ENCODE measurements at places on chromosomes 5 and 9.

GRCh38 chr9:3508521-3509291 lies 17.1 kb downstream of the RFX3 start:
- DNase-seq = no peak

- no peak for DNase-seq
Measured at GRCh38 chr9:76692458-76693129, 71.6 kb upstream of the PCA3 start.

- DNase-seq = no peak
Measured at GRCh38 chr9:97903177-97903576, 19.1 kb downstream of the TRMO start.

- DNase-seq = no peak
Measured at GRCh38 chr9:88721025-88721424, 186.0 kb downstream of the NXNL2 start.

DNA sequence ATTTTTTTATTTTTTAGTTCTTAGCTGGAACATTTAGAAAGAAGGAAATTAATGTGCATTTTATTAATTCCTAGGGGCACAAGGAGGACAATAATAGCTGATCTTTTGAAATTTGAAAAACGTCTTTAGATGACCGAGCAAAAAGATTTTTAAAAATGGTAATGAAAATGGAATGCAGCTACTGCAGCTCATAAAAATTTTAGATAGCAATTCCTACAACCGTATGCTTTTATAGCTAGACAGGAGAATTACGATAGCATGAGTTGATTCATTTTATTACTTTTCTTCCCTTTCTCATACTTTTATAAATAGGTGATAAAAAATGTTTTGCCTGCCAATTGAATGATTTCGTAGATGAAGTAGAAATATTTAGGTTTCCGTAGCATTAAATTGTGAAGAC lies 13.7 kb upstream of the RUFY1 start:
- DNase-seq = no peak

GRCh38 chr5:10671041-10672008 lies 89.7 kb downstream of the DAP start:
- no peak for DNase-seq

DNA sequence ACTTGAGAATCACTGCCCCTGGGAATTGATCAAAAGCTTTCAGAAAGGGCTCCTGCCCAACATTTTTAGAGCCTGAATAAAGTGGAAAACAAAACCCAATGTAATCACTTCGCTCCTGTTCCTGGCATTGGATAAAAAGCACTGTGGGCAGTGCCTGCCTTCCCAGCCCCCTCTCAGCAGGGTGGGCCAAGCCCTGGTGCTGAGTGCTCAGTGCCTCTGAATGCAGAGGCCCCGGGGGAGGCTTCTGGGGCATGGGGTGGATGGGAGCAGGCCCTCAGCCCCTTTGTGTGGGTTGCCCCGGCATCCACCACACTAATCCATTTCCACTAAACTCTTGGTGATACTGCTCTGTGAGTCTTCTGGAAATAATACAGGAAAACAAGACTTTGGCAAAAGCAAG lies 55.6 kb downstream of the CFAP90 start:
- DNase-seq = no peak

DNA sequence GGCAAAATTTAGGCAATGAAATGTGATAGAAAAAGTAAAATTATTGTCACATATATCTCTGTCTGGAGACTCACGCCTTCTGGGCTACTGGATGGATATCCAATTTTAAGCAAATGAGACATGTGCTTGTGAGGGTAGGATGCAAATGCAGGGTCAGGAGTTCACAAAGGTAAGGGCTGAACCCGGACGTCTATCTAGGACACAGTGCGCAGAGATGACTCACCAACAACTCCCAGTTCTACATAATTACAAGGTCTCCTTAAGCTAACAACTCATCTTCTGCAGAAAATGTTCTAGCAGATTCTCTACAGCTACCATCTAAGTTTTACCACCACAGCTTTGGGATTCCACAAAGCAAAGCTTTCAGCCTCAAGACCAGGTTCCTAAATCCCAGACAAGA lies 160.5 kb downstream of the ENTREP1 start:
- no peak for DNase-seq

GRCh38 chr9:124786881-124787573 lies 10.1 kb downstream of the OLFML2A start:
- DNase-seq = no peak

DNA sequence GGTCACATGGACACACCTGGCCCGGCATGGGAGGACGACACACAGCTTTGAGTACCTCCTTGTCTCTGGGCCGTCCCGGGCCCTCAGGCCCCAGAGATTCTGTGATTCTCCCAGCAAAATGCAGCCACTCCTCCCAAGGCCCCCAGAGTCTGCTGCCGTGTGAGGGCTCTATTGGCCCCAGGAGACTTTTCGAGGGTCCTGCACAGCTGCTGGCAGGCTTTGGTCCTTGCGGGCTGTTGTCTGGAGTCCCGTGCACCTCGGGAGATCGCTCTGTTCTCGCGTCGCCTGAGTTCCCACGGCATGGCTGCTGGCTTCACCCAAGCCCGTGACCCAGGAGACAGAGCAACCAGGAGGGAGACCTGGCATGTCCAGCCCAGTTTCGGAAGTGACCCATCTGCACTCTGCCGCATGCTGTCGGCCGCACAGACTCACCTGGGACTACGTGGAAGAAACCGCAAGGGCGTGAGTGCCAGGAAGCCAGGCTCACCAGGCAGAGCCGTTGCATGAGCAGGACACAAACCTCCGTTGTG lies 46.8 kb upstream of the NKD2 start:
- DNase-seq = no peak

Data from stimulated activated CD4-positive, alpha-beta T cell treated with anti-CD3 and anti-CD28 coated beads, Interleukin-4, amount 100 ng/mL, for 4 hours (primary cell).